ENCODE measurements at places on chromosomes 3 and 15.
A peak's percentile ranks its signal among the peaks of the same experiment; 100 is the strongest.

GRCh38 chr15:99508311-99508645 is 57.5 kb upstream of the MEF2A start:
- no peaks in the 10 kb centered on the region for H3K36me3 ChIP-seq
- no peak overlapping the region for H3K4me3 ChIP-seq

- no peak for DNase-seq
- H3K27ac ChIP-seq: no peak overlapping the region
- H3K4me3 ChIP-seq: no peak overlapping the region
- H3K4me1 ChIP-seq: peaks cover 10% of the 10 kb centered on the region
- no peaks in the 10 kb centered on the region for H3K27me3 ChIP-seq
Measured at GRCh38 chr3:99248130-99248529, 346.6 kb upstream of the DCBLD2 start.

- no peak overlapping the region for H3K4me3 ChIP-seq
- no peak for DNase-seq
- no peaks in the 10 kb centered on the region for H3K36me3 ChIP-seq
- H3K4me1 ChIP-seq: no peaks in the 10 kb centered on the region
- no peak overlapping the region for H3K27ac ChIP-seq
- peaks cover 5% of the 10 kb centered on the region for H3K27me3 ChIP-seq
Measured at GRCh38 chr15:98177966-98178592, 217.6 kb downstream of the ARRDC4 start.

GRCh38 chr15:43514241-43515057 is 3.0 kb upstream of the MAP1A start:
- H3K27ac ChIP-seq: no peak overlapping the region
- H3K4me1 ChIP-seq: peaks cover 18% of the 10 kb centered on the region
- peak; percentile 44 for DNase-seq
- H3K4me3 ChIP-seq: no peak overlapping the region
- no peaks in the 10 kb centered on the region for H3K36me3 ChIP-seq
- H3K27me3 ChIP-seq: no peaks in the 10 kb centered on the region

DNA sequence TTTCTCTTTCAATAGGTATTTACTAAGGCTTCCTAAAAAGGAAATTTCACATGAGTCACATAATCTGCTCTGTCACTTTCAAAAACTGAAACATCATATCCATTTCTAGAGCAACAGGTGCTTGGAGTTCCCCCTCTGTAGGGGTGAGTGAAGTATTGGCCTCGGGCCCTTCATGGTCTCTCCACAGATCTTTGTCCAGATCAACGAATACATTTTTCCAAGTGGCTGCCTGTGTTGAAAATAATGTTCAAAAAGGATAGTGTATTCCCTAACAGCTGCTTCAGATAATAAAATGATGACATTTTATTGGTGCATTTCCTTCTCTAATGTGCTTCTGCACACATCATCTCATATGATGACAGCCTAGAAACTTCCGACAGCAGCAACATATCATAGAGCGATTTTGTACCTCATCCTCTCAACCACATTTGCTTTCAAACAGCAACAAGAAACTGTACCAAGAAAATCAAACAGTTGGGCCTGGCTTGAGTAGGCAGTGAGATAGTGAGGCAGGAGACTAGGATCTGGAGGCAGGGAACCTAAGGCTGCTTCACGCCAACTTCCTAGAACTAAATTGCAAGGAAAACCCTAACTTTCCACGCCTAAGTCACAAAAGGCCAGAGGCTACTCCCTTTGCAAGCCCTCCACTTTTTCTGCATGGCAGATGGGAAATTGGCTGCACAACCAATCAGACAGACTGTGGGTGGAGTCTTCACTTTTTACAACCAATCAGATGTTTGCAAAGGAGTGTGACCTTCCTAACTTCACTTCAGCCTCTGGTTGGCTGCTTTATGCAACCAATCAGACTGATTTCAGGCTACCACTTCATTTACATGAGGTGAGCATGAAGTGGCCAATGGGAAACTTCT is 340.2 kb downstream of the LRRC3B start:
- no peak overlapping the region for H3K4me3 ChIP-seq
- H3K27ac ChIP-seq: no peak overlapping the region
- no peaks in the 10 kb centered on the region for H3K4me1 ChIP-seq
- H3K36me3 ChIP-seq: no peaks in the 10 kb centered on the region
- no peaks in the 10 kb centered on the region for H3K27me3 ChIP-seq

GRCh38 chr3:194536871-194537637 is 50.3 kb upstream of the ATP13A3 start:
- no peak overlapping the region for H3K4me3 ChIP-seq
- H3K27me3 ChIP-seq: no peaks in the 10 kb centered on the region
- H3K27ac ChIP-seq: no peak overlapping the region
- no peak for DNase-seq
- H3K36me3 ChIP-seq: no peaks in the 10 kb centered on the region
